Gastrocnemius medialis (tissue), 4 donors: ENCODE measurements at places on chromosomes 1 and 21. TPM values are rescaled to one million over a fixed set of nuclear protein-coding genes. Genes with fewer than 3 reads are reported as not detected.

- no peak for DNase-seq
Measured at GRCh38 chr1:60388092-60388987, 314.8 kb upstream of the C1orf87 start.

GRCh38 chr1:160978510-160978927, 23.9 kb upstream of the ITLN2 start:
- no peak for DNase-seq

- DNase-seq, result no peak
Measured at GRCh38 chr1:190129366-190129765, 348.3 kb downstream of the BRINP3 start.

DNA sequence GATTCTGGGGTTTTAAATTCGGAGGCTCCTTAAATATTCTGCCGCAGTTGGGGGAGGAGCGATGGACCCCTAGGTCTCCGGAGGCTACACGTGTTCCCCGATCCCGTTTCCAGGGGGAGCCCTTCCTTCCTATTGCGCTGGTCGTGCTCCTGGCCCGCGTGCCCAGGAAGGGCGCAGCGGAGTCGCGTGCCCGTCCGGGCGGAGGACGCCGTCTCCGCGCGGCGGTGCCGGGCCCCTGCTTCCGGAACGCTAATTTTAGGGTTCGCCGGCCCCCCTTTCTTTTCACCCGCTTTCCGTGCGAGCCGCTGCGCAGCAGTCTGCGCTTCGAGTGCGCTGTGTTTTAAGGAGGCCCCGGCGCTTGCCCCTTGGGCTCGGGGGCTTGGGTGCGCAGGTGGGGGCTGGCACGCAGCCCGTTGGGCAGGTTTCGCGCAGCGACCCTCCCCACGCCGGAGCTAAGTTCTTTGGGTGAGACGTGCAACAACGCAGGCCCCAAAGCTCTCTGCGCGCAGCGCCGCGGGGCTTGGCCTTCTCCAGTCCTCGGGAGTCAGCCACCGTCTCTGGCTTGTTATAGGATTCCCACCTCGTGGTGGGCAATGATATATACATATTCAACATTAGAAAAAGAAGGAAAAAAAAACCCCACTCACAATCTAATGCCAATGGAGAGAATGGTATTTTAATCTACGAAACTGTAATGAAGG, 43.5 kb upstream of the DNAJC6 start:
- no peak for DNase-seq

DNA sequence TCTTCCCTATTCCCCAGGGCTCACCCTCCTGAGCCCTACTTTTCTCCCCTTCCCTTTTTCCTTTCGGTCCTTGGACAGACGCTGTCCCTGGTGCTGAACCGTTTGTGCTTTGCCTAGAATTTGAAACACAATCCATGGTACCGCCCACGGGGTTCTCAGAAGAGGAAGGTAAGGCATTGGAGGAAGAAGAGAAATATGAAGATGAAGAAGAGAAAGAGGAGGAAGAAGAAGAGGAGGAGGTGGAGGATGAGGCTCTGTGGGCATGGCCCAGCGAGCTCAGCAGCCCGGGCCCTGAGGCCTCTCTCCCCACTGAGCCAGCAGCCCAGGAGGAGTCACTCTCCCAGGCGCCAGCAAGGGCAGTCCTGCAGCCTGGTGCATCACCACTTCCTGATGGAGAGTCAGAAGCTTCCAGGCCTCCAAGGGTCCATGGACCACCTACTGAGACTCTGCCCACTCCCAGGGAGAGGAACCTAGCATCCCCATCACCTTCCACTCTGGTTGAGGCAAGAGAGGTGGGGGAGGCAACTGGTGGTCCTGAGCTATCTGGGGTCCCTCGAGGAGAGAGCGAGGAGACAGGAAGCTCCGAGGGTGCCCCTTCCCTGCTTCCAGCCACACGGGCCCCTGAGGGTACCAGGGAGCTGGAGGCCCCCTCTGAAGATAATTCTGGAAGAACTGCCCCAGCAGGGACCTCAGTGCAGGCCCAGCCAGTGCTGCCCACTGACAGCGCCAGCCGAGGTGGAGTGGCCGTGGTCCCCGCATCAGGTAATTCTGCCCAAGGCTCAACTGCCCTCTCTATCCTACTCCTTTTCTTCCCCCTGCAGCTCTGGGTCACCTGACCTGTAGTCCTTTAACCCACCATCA, 10.4 kb downstream of the BCAN start:
- DNase-seq, result no peak

Gene GBP7
- total RNA-seq, result not detected

Gene FNBP1L
- 16.6 TPM for total RNA-seq
